ENCODE measurements at places on chromosomes 11 and 22.

DNA sequence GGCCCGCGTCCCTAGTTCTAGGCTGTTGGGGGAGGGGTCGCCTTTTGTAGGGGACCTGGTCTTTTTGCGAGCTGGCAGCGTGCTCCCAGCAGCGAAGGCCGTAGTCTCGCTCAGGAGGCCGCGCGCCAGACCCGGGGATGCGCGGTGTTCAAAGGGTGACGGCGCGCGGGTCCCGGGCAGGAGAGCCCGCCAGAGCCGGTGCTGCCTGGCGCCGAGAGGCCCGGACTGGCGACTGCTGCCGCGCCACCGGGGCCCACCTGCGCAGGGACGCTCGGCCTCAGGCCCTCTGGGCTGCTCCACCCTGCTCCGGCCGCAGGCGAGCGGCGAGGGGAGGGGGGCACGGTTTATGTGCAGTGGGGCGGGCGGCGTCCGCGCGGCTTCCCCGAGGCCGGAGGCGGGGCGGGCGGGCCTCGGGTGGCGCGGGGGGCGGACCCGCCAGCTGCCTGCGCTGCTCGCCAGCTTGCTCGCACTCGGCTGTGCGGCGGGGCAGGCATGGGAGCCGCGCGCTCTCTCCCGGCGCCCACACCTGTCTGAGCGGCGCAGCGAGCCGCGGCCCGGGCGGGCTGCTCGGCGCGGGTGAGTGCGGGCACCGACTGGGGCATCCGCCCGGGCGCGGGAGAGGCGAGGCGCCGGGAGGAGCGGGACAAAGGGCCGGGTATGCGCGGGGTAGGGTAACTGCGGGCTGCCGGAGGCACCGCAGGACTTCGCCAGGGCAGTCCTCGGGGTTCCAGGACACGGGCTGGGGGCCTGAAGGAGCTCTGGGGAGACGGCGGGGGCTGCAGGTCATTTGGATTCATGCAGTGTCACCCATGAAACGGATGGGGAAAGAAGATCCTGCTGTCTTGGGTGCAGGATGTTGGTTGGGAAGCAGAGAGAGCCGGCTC lies at the start of gene PRSS23:
Gene PRSS23, plus strand, starts transcription at position 467 of the 884 bp plus-strand sequence. CDS start 7,102 bp downstream, outside the sequence.
- DNase-seq = peak; percentile 78

DNA sequence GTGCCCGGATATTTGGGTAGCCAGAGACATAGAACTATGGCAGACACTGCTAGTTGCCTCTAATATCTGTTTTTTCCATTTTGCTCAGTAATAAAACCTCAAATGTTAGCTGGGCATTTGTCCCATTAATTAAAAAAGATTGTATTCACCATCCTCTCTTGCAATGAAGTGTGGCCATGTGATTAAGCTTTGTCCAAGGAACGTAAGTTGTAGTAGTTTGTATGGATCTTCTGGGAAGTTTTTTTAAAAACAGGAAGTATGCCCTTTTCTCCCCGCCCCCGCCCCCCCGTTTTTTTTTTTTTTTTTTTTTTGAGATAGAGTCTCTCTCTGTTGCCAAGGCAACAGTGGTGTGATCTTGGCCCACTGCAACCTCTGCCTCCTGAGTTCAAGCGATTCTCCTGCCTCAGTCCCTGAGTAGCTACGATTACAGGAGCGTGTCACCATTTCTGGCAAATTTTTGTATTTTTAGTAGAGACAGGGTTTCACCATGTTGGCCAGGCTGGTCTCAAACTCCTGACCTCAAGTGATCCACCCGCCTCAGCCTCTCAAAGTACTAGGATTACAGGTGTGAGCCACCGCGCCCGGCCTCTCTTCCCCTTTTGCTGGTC lies 1.7 kb upstream of the TMEM135 start:
- DNase-seq = no peak

DNA sequence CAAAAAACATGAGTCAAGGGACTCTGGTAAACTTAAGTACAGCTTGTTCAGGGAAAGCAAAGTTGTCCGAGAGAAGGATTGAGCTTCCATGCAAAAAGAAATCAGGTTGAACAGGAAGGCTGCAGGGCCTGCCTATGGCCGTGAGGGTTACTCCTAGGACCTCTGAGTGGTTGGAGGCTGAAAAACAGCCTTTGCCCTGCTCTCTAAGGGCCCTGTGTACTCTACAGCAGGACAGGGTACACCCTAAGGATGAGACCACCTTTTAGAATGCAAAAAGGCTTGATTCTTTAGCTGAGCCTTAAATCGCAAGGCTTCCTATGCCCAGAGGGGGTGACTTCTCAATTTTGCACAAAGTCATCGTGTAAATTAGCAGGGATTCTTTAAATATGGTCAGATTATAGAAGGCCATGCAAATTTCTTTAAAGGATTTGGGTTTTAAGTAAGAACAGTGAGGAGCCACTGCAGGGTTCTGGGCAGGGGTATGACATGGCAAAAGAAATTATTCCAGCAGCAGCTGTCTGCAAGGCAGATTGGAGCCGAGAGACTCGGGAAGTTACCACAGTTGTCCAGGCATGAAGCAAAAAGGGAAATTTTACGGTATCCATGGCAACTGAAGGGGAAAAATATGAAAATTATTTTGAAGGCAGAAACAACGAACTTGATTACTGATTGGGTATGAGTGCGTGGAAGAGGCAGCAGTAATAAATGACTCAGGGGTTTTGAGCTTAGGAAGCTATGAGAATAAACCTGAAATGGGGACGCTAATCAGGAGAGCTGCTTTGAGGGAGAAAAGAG lies 91.8 kb downstream of the FAM76B start:
- no peak for DNase-seq

GRCh38 chr11:26199331-26200095 lies 132.4 kb upstream of the ANO3 start:
- no peak for DNase-seq

DNA sequence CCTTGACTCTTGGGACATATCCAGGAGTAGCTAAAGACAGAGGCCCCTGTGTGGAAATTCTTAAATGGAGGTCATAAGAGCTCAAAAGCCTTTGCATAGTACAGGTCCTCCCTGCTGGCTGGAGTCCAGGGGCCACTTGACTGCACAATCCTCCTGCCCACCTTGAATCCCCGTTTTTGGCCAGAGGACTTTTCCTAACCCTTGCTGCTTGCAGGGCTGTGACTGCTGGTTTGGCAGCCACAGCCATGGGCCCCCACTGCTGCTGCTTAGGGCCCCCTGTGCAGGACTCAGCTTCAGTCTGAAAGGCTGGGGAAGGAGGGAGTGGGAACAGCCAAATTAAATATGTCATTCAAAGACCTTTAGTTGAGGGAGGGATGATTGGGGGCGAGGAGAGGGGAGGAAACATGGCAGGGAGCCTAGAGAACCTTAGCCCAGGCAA lies 33.4 kb downstream of the ARHGAP1 start:
- no peak for DNase-seq

- no peak for DNase-seq
These were observed 85.5 kb downstream of the AMBRA1 start for GRCh38 chr11:46508360-46508759.

GRCh38 chr11:21072558-21072957 lies 403.2 kb downstream of the NELL1 start:
- no peak for DNase-seq

- peak; percentile 66 for DNase-seq
These were observed 971 bp downstream of the DNAJB13 start for GRCh38 chr11:73951797-73952196.

- DNase-seq = no peak
These were observed 13.7 kb downstream of the GRAP2 start for GRCh38 chr22:39914584-39914983.

DNA sequence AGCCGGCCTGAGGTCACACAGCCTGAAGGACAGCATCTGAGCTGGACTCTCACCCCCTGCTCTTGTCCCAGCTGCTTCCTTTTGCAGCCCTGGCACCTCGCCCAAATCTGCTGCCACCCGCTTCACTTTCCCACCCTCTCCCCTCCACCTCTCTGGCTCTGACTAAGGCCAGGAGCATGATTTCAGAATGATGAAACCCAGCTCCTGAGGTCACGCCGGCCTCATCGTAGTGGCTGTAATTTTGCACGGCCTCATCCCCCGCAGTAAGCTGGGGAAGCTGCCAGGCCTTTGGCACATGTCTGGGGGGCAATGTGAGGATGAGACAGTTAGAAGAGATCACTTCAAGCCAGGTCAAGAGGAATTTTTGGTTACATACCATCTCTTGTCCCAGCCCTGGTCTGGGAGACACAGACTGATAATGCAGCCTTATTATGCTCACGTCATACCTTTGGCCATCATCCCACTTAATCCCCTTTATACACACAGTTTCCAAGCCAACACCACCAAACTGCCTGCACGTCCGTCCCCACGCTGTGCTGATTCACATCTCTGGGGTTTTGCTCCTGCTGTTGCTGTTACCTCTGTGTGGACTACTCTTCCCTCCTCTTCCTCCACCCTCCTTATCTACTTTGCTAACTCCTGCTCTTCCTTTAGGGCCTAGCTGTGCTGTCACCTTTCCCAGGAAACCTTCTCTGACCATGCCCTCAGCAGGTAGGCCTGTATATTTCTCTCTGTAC lies 58.1 kb downstream of the CHRDL2 start:
- DNase-seq = peak; percentile 94

DNA sequence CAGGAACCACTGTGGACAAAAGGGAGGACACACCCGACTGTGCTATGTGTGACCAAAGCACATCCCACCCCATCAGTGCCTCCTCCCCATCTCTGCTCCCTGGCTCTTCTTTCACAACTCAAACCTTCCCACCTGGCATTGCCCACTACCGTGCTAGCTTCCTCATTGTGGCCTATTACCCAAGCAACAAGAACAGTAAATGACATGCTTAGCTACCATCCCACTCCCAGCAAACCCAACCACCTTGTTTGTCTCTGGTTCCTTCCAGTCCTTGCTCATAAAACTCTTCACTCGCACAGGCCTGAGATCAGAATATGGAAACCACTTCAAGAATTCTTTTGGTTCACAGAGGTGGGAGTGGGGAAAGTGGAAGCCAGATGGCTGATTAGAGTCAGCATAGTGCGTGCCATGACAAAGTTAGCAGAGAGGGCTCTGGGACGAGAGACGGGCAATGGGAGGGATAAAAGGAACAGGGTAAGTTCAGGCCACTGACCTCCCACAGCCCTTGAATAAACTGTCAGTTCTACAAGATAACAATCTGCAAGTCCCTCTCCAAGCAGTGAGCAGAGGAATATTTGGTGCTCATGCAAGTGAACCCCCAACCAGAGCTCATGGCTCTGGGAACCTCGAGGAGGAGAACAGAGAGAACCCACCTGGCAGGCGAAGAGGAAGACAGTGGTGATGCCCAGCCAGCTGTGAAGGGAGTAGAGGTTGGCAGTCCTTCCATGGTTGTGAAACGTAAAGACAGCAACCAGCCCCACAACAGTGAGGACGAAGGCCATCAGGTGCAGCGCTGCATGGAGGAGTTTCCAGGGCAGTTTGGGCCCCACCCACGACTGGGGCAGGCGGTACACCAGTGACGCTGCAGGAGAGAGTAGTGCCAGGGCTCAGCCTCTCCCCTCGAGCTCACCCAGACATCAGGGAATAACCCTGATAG lies 8.3 kb downstream of the CYB561A3 start:
- DNase-seq = no peak

DNA sequence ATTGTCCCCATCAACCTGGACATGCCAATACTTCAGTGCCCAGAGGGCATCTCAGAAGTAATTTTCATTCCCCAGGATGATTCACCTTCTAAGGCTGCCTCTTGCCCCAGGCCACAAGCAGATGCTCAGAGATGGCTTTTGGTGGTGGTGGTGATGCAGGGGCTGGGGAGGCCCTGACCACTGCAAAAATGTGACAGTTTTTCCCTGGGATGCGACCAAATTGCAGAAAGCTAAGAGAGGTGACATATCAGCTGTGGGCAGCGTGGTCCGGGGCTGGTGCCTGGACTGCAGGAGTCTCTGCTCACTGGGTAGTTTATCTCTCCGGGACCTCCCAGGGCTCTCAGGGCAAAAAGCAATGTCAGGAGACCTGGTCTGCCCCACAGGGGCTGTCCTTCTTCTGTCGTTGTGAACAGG lies 39.7 kb upstream of the ACCSL start:
- peak; percentile 41 for DNase-seq

DNA sequence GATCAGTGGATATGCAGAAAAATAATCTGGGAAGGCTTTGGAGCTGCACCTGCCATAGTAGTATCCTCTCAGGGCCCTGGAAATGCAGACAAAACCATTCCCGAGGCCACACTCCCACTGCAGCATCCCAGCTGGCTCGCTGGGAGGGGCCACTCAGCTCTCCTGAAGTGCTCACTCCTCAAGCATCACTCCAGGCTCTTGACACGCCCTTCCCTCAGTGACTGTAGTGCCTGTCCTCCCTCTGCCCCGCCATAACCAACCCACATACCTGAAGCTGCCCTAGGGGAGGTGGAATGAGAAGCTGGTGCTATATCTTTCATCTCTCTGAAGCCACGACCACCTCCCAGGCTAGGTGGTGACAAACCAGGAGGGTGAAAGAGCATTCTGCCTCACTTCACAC lies 4.8 kb downstream of the DSCAML1 start:
- DNase-seq = no peak

GRCh38 chr11:40133498-40133897 lies 1326.0 kb downstream of the LRRC4C start:
- no peak for DNase-seq

DNA sequence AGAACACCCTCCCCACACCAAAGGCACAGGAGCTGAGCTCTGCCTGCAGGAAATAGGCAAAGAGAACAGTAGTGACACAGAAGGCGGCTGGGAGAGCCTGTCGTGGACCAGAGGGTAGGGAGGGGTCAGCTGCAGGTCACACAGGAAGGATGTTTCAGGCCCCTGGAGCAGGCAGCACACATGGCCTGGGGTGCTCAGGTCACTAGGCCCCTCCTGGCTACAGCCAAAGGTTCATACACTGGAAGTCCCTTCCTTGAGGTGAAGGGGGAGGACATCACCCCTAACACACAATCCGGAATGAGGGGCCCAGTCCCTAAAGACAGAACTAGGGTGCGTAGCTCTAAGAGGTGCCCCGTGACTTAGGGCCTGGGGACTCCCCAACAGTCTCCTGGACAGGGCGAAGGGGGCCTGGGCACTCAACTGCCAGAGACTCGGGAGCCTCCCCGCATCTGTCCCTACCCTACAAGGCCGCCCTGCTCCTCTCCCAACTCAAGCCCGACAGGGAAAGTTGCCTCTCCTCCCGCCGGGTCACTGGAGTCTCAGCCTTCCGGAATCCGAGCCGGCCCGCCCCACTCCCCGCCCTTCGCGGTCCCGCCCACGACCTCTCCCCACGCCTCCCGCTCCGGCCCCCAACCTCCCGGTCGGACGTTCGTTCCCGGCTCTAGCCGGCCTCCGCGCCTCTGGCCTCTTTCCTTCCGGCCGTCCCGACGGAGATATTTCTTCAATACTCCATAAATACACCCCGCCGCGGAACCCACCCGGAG lies at the start of gene CYB5R2:
Gene CYB5R2, minus strand, starts transcription at position 541 of the 764 bp plus-strand sequence. CDS start 675 bp downstream, outside the sequence.
- no peak for DNase-seq

- peak; percentile 24 for DNase-seq
These were observed 5.1 kb downstream of the FZD4 start for GRCh38 chr11:86949995-86950660.
